Islet precursor cell (in vitro differentiated cells): ENCODE measurements at places on chromosomes 2 and 18.

DNA sequence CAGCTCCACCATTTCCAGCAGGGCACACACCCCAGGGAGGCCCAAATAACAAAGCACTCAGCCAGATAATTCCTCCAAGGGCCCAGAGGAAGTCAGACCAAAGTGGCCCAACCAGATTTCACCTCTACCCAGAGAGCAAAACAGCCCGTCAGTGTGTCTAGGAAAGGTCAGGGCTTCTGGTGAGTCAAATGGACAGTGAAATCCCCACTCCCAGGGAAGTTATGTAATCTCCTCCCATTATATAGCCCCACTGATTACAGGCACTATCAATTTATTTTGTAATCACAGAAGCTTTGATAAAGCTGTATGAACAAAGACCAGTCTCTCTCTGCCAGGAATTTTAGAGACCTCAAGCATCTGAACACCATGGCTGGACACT, 4.0 kb downstream of the B4GALT6 start:
- no peak for DNase-seq

- no peak for DNase-seq
These were observed 135.6 kb downstream of the KLHL14 start for GRCh38 chr18:32637226-32637625.

DNA sequence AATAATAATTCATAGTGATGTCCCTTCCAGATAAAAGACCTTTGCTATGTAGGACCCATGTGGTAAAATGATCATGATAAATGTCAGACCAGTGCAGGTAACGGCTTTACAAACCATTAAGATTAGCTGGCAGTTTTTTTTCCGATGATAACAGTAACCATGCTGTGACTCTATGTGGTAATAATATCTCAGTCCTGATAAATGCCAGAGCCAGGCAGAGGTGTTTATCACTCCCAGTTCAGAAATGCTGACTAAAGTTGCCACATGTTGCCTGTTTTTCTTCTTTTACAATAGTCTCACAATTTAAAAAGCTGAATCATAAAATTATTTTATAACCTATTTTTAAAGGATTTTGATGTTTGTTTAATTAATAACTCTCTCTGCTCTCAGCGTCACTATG, 565.1 kb downstream of the ARHGAP15 start:
- DNase-seq, result no peak

DNA sequence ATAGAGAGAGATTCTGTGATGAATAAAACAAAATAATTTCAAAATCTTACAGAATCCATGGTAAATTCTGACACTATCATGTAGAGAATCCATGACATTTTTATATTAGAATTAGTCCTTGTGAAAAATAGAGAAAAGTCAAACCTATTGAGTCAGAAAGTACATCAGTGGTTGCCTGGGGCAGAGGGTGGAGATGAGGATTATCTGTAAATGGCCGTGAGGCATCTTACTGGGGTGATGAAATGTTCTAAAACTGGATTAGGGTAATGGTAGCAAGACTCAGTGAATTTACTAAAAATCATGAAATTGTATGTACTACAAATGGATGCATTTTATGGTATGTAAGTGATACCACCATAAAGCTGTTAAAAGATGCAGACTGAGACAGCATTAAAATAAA, 323.1 kb downstream of the SLC8A1 start:
- DNase-seq, result no peak

DNA sequence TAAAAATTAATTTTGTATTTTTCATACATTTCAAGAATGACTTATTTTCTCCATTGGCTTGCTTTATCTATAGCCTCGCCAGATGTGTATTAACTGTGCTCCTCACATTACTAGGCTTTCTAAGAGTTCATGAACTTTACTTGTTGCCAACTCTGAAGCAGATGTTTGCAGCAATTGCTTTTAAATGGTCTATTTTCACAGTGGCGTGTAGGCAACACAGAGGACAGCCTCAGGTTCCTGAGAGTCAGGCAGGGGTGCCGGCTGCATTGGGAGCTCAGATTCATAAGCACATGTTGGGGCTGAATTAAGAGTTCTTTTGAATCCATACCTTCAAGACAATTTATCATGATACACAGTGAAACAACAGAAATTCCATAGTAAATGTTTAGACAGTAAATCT, 179.2 kb upstream of the PXDN start:
- no peak for DNase-seq

- DNase-seq, result no peak
These were observed 116.7 kb downstream of the TNS1 start for GRCh38 chr2:217886091-217886490.

DNA sequence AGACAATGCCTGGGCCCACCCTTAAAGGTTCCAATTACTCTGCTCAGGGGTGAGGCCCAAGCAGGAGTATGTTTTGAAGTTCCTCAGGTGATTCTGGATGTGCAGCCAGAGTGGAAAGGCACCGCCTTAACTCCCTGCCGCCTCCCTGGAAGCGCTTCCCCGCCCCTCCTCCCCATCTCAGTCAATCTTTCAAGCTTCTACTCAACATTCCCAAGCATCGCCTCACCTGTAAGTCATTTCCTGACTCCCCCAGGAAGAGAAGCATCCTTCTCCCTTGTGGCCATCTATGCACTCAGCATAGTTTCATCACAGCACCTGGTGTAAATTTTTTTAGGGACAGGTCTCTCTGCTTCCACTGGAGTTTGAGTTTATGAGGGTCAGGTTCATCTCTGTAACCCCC, 67.5 kb downstream of the MYL12B start:
- DNase-seq, result peak; percentile 95

GRCh38 chr2:120231974-120232635, 8.9 kb upstream of the TMEM185B start:
- peak; percentile 47 for DNase-seq
